ENCODE measurements at places on chromosomes 2 and 18. TPM values are rescaled to one million over a fixed set of nuclear protein-coding genes. Genes with fewer than 3 reads are reported as not detected.

SPDYA gene
- total RNA-seq, result 0.24 TPM

IL37 gene
- total RNA-seq, result not detected

LYPD6B gene
- total RNA-seq, result not detected

SH3RF3 gene
- 0.38 TPM for total RNA-seq

CXCR1 gene
- total RNA-seq, result not detected

CNTNAP5 gene
- total RNA-seq, result not detected

VIL1 gene
- total RNA-seq, result 0.41 TPM

GATA6 gene
- total RNA-seq, result 2.8 TPM

Data from A549 treated with CpdA at 1 μM for 4 hours (cell line).